ENCODE measurements at places on chromosomes 7 and 10.

GRCh38 chr7:151384776-151385625 lies 24.8 kb downstream of the WDR86 start:
- DNase-seq, result no peak

DNA sequence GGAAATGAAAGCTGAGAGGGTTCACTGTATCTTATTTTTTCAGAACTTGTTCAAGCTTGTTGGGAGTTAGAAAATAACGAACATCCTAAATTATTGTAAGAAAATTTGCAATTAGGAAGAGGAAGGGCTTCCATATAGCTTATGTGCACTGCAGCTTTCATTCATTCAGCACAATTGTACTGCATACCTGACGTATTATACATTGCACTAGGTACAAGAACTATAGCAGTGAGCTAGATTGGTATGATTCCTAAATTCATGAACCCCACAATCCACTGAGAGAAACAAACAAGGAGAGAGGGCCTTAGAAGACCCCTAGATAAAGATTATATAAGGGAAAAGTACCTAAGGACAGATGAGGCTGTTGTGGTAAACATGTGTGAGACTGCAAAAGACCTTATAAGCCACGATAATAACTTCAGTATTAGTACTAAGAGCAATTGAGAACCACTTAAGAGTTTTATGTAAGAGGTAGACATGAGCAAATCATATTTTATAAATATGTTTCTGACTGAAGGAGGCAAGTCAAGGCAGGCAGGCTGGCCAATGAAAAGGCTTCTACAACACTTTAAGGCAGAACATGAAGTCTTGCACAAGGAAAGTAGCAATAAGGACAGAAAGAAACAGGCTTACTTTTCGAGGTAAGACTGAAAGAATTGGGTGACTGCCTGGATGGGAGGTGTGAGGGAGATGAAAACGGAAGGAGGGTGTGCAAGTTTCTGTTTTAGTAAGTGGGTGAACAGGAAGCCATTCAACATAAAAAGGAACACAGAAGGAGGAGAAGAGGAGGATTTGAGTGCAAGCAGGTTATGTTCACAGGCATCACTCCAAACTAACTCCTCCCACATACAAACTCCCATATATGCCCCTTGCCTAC lies 77.9 kb upstream of the LRRN3 start:
- peak; percentile 30 for DNase-seq

DNA sequence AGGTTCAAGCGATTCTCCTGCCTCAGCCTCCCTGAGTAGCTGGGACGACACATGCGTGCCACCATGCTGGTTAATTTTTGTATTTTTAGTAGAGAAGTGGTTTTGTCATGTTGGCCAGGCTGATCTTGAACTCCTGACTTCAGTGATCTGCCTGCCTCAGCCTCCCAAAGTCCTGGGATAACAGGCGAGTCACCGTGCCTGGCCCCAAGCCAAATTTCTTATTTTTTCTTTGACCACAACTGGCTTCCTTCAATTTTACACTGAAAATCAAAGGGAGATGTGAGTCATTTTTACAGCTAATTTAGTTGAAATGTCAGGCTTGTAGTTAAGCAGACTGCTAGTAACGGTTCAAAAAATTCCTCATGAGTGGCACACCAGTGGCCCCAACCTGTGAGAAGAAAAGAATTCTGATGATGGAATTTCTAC lies 7.8 kb downstream of the RNF216 start:
- peak; percentile 13 for DNase-seq

GRCh38 chr10:112722758-112723157 lies 227.3 kb upstream of the TCF7L2 start:
- no peak for DNase-seq

DNA sequence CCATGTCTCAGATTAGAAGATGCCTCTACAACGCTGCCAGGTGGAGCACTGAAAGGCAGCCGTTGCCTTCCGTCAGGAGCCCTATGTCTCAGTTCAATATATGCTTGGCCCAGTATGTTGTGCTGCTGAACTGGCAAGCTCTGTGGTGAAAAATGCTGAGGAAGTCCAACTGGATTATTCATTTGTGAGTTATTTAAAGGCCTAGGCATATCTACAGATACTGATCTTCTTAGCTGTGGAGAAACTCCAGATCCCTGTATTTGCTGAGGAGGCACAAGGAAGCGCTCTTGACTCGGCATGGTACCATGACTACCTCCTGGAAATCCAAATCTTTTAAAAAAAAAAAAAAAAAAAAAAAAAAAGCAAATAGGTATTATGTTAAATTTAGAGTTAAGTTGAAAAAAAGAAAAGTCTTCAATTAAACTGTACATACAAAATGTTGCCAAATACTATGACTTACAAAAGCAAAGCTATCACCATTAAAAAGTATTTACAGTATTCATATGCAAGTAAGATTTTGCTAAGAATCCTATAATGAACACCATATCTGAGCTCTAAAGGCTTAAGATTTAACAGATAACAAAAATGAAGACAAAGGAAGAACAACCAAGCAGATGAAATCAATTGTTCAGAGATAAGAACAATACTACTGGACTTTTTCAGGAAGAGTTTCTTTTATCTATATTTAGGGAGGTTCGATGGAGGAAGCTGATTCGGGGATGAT lies 152.4 kb downstream of the GALNT11 start:
- DNase-seq, result no peak

- no peak for DNase-seq
Measured at GRCh38 chr10:114668375-114669080, 10.5 kb upstream of the ABLIM1 start.

DNA sequence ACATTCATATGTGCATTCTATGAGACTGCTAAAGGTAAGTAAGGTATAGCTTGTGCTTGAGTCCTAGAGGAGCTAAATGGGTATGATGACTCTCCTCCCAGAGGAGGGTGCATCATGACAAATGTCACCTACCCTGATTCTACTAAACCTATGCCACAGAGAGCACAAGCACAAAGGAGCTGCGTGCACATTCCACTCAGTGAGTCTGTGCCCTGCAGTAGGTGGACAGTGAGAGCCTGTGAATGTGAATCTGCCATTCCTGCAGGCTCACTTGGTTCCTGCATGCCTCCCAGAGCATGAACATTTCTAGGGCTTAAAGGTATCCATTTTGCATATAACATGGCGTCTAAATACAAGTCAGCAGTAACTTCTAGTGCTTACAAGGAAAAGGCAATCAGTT lies 46.8 kb downstream of the PRKAR2B start:
- DNase-seq, result no peak

GRCh38 chr7:37558320-37559096 lies 109.8 kb upstream of the ELMO1 start:
- DNase-seq, result no peak

GRCh38 chr10:54559498-54559897 lies 241.5 kb downstream of the PCDH15 start:
- no peak for DNase-seq

GRCh38 chr10:100808876-100809275 lies 63.5 kb downstream of the PAX2 start:
- no peak for DNase-seq

DNA sequence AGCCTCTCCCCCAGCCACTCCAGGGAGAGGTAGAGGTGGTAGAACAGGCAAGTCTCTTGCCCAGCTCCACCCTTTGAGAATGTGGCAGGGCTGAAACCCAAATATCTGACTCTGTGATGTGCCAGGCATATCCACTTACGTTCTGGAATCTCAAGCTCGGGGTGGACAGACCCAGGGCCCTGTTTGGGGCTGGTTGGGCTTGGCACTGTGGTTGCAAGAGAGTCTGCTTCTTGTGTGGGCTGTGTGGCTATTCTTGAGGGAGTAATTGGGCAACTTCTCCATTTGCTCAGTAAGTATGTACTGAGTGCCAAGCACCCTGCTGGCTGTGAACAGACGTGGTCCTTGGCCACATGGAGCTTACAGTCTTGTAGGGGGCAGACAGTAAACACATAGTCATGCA lies 4.7 kb downstream of the UBTD1 start:
- no peak for DNase-seq

DNA sequence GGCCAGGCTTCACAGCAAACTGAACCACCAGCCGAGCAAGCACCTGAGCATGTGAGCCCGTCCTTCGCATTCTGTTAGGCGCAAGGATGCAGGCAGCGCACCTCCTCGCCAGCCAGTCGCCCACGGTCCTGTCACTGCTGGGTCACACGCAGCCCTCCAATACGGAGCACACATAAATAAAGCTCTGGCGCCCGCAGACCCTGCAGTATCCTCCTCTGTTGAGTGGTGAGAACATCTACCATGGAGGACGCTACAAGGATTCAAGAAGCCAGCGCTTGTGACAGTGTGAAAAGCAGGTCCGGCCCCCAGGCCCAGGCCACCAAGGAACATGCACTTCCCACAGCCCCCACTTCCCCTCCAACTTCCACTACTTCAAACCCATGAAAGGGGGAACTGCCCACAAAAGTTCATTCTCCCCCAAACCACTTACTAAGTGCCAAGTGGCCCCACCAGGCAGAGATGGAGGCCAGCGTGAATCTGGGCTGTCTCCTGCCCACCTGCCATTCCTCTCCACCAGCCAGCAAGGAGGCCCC lies 34.8 kb downstream of the VOPP1 start:
- no peak for DNase-seq

- DNase-seq, result no peak
Measured at GRCh38 chr10:1556496-1556895, 180.8 kb downstream of the ADARB2 start.

Data from stimulated activated naive B cell treated with anti-CD40 and anti-IgM and Interleukin-4, amounts not matched to agents 10 μg/mL and 1 μg/mL and 100 μg/mL, for 72 hours (primary cell).